Tibial artery (tissue), 4 donors: ENCODE measurements at places on chromosomes 6 and 20.

- no peak for DNase-seq
These were observed 404.9 kb upstream of the SOX4 start for GRCh38 chr6:21188505-21189223.

DNA sequence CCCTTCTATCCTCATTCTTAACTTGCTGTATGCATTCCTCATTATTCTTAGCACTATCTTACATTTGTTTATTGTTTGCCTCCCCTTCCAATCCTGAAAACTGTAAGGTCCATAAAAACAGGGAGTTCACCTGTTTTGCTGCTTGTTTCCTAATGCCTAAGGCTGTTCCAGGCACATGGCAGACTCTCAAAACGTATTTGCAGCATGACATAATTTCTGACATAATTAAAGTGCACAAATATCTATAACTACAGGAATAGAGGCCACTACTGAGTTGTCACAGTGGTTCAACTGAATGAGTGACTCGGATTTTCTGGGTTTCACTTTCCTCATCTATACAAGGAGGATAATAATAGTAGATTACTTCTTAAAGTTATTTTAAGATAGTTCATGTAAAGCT, 83.0 kb downstream of the HFE start:
- DNase-seq: no peak

GRCh38 chr6:142167486-142167885, 20.4 kb downstream of the VTA1 start:
- DNase-seq: no peak

- DNase-seq: no peak
These were observed at the start of gene AFDN for GRCh38 chr6:167826896-167827582. TSS of gene AFDN (plus strand) at chr6:167826911. CDS start at chr6:167827133, 222 bp downstream.

GRCh38 chr20:62577490-62577836, 64.8 kb upstream of the SLCO4A1 start:
- DNase-seq: no peak

DNA sequence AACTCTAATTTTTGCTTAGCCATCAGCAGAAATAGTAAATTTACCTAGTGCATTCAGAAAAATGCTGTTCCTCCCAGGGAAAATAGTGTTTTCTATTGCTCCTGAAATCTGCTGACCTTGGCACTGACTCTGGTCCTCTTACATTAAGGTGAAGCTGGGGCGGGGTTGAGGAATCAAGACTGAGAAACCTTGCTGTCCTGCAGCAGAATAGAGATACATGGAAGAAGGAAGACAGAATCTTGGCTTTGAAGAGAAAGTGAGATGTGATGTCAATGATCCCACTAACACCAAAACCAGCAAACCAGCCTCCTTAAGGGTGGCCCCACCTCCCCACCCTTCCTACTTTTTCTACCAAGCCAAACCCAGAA, 840 bp upstream of the LY86 start:
- no peak for DNase-seq

DNA sequence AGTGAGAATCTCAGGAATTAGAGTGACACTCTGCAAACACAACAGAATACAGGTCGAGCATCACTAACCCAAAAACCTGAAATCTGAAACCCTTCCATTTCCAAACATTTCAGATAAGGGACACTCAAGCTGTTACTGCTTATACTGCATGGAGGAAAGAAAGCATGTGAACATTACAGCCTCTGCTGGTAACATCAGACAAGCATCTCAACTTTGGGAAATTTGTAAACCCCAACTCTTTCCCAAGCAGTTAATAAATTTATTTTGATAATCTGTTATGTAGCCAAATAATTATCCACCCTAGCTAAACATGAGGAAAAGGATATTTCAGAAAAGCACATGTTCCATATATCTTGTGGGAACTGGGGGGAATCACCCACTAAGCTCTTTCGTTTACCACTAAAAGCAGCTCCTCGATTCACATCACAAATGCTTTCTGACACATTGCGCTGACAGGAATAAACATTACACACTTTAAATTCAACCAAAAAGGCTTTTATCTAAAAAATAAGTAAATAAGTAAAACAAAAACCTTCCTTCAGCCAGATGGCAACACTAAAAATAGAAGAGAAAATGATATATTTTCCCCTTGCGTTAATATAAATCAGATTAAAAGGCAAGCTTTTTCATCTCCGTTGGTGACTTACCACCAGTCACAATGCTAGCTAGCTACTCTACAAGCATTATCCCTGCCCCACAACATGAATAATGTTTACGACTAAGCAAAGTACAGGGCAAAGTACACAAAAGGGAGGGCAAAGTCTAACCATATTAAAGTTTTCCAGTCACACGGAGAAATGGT, 120.8 kb downstream of the MAP7 start:
- no peak for DNase-seq

DNA sequence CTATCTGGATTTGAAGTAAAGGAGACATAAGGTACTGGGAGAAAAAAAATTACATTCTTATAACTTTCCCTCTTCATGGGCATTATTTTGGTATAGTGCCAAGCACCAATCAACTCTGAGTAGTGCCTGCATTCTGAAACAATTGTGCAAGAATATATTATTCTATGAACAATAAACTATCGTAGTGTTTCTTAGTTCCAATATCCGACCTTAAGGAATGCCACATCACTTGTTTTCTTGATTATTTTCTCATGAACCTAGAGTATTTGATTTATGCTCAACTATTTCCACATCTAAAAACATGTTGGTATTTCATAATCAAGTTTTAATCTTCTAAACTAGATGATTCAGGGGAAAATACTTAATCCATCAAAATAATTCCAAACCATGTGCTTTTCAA, 294.4 kb upstream of the TBX18 start:
- no peak for DNase-seq

DNA sequence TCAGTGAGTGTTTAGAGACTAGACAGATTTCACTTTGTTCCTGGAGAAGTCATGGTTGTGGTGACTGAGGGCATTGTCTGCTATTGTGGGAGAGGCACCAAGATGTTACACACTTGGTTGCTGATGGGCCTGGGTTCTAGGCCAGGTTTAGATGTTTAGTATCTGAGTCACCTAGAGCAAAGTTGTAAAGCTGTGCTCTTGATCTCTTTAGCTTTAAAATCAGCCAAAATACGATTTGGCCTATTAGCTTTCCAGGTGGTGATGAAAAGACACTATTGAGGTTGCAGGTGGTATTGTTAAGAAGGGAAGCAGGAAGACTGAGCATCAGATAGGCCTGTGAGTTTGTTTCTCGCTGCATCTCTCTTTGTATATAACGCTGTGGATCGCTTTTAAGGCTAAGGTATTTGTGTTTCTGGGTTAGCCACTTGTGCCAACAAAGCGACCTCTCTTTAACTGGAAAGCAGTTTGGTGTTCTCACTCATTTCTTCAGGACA, 48.6 kb downstream of the FOXO3 start:
- DNase-seq: peak; percentile 30

- DNase-seq: no peak
These were observed 44.8 kb downstream of the MAP3K5 start for GRCh38 chr6:136747507-136747906.

DNA sequence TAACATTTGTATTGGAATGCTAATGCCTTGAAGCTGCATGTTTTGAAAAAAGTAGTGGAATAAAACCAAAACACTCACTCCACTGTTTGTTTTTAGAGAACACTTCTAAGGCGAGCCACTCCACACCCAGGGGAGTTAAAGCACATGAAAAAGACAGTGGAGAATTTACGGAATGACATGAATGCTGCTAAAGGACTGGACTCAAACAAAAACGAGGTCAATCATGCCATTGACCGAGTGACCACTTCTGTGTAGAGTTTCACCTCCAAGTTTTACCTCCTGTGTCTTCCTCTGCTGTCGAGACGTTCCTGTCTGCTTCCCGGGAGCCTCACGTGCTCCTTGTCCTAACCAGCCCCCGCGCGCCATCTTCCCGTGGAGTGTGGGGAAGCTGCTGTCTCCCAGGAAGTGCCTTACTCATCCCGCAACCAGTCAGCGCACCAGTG, 127.8 kb downstream of the LRRC1 start:
- DNase-seq: no peak

DNA sequence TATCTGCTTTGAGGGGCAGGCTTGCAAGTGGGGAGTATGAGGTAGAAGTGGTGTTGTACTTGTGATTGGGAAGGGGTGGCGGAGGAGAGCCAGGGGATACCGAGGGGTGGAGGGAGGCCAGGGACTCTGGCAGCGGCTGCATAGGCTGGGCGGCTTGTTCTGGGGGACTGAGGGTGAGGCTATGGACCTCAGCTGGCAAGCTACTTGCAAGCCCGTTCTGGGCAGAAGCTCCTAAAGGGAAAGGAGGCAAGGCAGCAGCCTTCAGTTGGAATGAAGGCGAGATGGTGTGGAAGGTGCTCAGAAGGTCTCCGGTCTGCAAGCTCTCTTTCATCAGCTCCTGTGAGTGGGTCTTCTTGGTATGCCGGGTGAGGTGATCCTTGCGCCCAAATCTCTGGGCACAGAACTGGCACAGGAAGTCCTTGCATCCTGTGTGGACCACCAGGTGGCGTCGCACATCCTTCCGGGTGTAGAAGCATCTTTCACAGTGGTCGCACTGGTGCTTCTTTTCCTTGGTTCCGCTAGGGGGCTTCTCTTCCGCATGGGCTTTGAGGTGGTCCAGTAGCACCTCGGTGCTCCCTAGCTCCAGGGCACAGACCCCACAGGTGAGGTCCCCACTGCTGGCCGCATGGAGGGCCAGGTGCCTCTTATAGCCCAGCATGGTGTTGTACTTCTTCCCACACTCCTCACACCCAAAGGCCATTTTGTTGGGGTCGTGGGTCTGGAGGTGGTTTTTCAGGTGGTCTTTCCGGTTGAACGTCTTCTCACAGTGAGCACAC, 66.0 kb downstream of the PLAGL1 start:
- peak; percentile 72 for DNase-seq

DNA sequence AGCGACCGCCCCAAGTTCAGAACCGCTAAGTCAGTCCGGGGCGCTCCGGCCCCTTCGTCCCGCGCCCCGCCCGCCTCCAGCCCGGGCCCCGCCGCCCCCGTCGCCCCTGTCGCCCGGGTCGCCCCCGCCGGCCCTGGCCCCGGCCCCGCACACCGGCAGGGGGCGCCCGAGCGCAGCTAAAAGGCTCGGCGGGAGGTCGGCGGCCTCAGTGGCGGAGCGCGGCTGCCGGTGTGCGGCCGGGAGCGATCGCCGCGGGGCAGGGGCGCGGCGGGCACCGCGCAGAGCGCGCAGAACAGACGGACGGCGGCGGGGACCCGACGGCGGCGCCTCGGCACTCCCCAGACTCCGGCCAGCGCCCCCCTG, at the start of gene FNDC1:
Gene FNDC1, plus strand, starts transcription at position 208 of the 363 bp plus-strand sequence. CDS start 197 bp downstream, outside the sequence.
- DNase-seq: no peak

GRCh38 chr6:145374570-145374969, 360.8 kb downstream of the EPM2A start:
- no peak for DNase-seq

DNA sequence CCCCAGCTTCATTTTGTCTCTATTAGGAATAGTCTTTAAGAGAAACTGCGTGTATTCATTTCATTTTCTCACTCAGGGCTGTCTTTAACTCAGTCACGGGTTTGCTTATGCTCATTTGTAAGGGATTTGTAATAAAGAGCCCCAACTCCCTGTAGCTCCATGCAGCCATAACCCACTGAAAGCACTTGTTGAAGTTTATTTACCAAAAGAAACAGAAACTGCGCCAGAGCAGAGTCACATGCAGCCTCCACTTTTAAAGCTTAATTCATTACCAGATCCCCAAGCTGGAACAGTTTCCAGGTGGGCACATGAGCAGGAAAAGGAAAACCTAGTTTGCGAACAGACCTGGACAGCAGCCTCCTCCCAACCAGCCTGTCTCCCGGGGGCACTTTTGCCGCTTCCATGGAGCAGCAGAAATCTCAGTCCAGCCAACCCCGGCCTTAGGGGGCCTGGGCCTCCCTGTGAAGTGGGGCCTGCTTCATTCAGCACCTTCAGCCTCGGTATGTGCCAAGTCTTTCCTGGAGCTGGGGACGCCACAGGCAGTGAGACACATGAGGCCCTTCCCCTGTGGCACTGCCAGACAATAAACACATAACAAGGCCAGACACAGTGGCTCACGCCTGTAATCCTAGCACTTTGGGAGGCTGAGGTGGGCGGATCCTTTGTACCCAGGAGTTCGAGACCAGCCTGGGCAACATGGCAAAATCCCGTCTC, 4.5 kb downstream of the BCAS4 start:
- no peak for DNase-seq

DNA sequence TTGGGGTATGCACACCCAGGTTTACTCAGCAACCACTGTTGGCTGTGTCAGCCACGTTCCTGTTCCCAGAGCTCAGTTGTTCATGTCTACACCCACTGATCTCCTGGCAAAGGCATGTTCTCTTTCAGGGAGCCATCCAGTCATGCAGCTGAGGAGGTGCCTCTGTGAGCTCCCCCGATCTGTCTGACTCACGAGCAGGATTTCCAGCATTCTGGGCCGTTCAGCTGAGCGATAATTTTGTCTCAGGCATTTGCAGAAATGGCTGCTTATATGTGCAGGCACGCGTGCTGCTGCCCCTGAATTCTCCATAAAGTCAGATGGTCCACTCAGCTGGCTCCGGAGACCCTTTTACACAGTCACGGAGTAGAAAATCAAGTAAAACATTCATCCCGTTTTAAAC, 78.4 kb upstream of the IYD start:
- DNase-seq: no peak

- DNase-seq: no peak
These were observed 11.7 kb upstream of the SIRPG start for GRCh38 chr20:1669304-1669703.

DNA sequence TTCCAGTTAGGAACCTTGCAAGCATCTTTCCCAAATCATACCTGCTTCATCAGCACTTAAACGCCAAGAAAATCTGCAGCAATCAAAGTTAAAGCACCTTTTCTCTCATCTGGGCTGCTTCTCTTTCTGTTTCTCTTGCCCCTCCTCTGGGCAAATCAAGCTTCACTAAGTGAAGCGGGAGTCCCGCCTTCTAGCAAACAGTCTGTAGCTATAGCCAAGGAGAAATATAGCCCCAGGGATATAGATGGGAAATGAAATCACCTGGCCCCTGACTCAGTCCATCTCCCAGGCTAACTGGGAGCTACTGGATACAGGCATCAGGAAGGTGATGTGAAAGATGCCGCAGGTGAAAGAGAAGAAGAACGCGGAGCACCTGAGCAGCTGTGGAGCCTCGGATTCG, 481.9 kb downstream of the C6orf118 start:
- no peak for DNase-seq

DNA sequence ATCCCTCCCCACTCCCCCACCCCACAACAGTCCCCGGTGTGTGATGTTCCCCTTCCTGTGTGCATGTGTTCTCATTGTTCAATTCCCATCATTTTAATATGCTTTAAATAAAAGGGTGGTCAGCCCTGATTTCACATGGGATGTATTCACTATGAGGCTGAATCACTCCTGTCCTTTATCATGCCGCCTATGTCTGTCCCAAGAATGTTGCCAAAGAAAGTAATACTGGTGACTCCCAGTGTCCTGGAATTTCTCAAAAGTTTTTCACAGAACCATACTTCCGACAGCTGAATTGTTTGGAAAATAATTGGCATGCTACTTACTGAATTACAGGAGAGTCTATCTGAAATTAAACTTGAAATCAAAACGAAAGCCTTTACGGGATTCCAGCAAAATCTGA, 217.7 kb downstream of the HAO1 start:
- DNase-seq: no peak
